ENCODE measurements at places on chromosomes 12 and 14.

DNA sequence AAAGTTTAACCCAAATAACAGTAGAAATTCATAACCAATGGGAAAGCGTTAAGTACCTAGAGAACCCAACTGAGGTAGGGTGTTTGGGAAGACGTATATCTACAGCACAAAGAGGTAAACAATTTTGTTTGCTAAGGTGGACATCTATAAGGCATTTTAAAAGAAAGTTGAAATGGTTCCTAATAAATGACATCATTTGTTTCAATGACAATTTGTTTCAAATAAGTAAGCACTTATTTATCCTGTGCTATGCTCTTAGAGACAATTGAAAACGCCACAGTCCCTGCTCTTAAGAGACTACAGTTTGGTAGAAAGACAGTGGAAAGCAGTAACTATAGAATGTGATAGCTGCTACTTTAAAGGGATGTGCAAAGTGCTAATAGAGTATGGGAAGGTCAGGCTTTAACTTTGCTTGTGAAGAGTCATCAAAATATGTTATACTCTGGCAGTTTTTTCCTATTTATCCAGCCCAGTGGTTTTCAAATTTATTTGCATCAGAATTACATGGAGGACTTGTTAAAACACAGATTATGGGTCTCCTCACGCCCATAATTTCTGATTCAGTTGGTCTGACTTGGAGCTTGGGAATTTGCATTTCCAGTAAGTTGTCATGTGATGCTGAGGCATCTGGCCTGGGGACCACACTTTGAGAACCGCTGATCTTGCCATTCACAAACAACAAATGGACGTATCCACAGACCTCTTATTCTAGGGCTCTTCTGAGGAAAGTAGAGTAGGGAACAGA is 19.6 kb upstream of the SMCO2 start:
- 0 out of 2 replicates have a peak, but pooled peaks cover 3% of the 10 kb centered on the region for H3K4me1 ChIP-seq
- no peaks in the 10 kb centered on the region for H3K36me3 ChIP-seq
- H3K4me3 ChIP-seq = no peak overlapping the region
- DNase-seq = no peak
- no peaks in the 10 kb centered on the region for H3K27me3 ChIP-seq

GRCh38 chr12:8887285-8887715 is 27.0 kb upstream of the PHC1 start:
- 0 out of 2 replicates have a peak, but pooled peaks cover 3% of the 10 kb centered on the region for H3K4me1 ChIP-seq
- no peaks in the 10 kb centered on the region for H3K27me3 ChIP-seq
- no peak overlapping the region for H3K27ac ChIP-seq
- no peaks in the 10 kb centered on the region for H3K36me3 ChIP-seq
- DNase-seq = no peak

DNA sequence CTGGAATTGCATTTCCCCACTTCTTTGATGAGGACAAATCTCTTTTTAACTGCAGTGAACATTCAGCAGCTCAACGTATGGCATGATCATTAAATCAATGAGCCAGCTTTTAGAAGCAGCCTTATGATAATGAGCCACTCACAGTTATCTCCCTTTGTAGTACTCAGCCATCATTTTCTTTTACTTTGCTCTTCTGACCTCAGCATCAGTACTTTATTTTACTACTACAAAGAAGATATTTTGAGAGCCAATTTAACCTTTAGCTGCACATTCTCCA is 250.0 kb upstream of the CLEC14A start:
- H3K4me3 ChIP-seq = no peak overlapping the region
- no peak overlapping the region for H3K27ac ChIP-seq
- no peak for DNase-seq
- H3K4me1 ChIP-seq = no peaks in the 10 kb centered on the region

DNA sequence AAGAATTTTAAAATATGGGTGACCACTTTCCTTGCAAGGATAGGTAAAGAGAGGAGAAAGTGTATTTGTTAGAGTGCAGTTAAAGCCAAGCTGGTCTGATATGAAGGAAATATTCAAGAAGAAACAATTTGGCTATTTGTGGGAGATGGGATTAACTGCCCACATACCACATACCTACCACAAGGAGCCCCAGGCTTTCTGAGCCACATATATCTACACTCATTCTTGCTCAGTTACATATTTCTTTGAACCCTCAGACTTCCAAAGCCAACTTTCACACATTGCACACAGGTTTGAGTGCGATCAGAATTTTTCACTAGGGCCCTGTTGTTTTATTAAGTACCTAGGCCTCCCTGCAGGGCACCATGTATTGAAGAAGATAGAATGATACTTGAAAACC is 330.2 kb downstream of the ZFP36L1 start:
- H3K27ac ChIP-seq = no peak overlapping the region
- H3K4me1 ChIP-seq = peaks cover 48% of the 10 kb centered on the region
- no peak for DNase-seq
- no peaks in the 10 kb centered on the region for H3K36me3 ChIP-seq
- no peak overlapping the region for H3K4me3 ChIP-seq

DNA sequence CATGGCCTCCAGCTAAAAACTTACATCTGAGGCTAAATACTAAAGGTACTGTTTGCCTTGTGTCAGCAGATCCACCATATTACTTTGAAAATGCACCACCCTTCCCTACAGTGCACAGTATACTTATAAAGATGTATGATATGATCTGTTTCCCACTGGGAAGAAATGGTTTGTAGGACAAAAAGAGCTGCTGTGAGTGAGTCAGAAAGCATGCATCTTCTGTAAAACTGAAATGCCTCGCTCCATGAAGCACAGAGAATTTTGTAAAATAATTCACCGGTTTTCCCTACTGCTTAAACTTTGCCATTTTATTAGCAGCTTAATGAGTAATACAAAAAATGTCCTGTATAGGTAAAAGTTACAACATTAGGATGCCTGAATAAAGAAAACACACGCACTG is 68.8 kb downstream of the MDGA2 start:
- H3K4me1 ChIP-seq = no peaks in the 10 kb centered on the region
- no peaks in the 10 kb centered on the region for H3K36me3 ChIP-seq
- H3K27ac ChIP-seq = no peak overlapping the region

GRCh38 chr12:60981473-60981872 is 1278.7 kb upstream of the USP15 start:
- H3K27me3 ChIP-seq = no peaks in the 10 kb centered on the region
- no peaks in the 10 kb centered on the region for H3K36me3 ChIP-seq
- no peaks in the 10 kb centered on the region for H3K4me1 ChIP-seq
- H3K27ac ChIP-seq = no peak overlapping the region
- H3K4me3 ChIP-seq = no peak overlapping the region

DNA sequence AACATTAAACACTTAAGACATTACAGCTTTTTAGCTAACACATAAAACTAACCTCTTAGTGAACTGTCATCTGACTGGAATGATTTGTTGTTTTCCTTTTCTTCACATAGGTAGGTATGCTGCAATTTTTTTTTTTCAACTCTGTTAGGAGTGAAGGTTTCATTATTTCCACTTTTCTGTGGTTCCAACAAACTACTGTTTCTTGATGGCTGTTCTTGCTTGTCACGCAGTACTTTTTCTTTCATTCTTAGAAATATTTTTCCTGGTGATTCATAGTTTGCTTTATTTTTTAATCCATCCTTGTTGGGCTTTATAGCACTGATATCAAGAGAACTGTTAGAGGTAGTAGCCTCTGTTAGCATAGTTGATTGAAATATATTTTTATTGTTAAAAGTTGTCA is 6.3 kb downstream of the MIS18BP1 start:
- no peak overlapping the region for H3K27ac ChIP-seq
- H3K36me3 ChIP-seq = no peaks in the 10 kb centered on the region
- no peak overlapping the region for H3K4me3 ChIP-seq
- no peak for DNase-seq
- no peaks in the 10 kb centered on the region for H3K27me3 ChIP-seq

GRCh38 chr12:26369588-26369987 is 174.2 kb downstream of the SSPN start:
- H3K4me3 ChIP-seq = no peak overlapping the region
- H3K27ac ChIP-seq = no peak overlapping the region
- no peaks in the 10 kb centered on the region for H3K4me1 ChIP-seq
- no peaks in the 10 kb centered on the region for H3K27me3 ChIP-seq

GRCh38 chr12:82527165-82527780 is 159.4 kb upstream of the TMTC2 start:
- H3K36me3 ChIP-seq = no peaks in the 10 kb centered on the region
- H3K27me3 ChIP-seq = no peaks in the 10 kb centered on the region
- DNase-seq = peak; percentile 58
- no peak overlapping the region for H3K27ac ChIP-seq

DNA sequence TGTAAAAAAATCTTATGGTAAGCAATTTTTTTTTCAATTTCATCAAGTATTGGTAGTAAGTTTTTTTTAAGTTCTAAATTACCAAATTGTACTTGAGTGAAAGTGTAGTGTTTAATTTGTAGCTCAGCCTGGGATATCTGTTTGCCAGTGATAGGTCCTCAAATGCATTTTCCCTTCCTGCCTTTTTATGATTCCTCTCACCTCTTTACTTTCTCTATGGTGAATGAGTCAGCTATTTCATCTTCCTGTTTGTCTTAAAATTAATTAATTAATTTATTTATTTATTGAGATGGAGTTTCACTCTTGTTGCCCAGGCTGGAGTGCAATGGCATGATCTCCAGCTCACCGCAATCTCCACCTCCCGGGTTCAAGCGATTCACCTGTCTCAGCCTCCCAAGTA is 10.6 kb downstream of the SRP54 start:
- no peaks in the 10 kb centered on the region for H3K4me1 ChIP-seq
- no peak overlapping the region for H3K27ac ChIP-seq
- no peak overlapping the region for H3K4me3 ChIP-seq
- H3K27me3 ChIP-seq = no peaks in the 10 kb centered on the region
- H3K36me3 ChIP-seq = no peaks in the 10 kb centered on the region

- peaks cover 5% of the 10 kb centered on the region for H3K4me1 ChIP-seq
- no peak overlapping the region for H3K27ac ChIP-seq
- no peaks in the 10 kb centered on the region for H3K27me3 ChIP-seq
- H3K36me3 ChIP-seq = peaks cover 6% of the 10 kb centered on the region
Measured at GRCh38 chr14:73717266-73717665, 3.1 kb upstream of the PNMA1 start.

- H3K4me1 ChIP-seq = no peaks in the 10 kb centered on the region
- H3K27me3 ChIP-seq = no peaks in the 10 kb centered on the region
- no peaks in the 10 kb centered on the region for H3K36me3 ChIP-seq
- DNase-seq = no peak
Measured at GRCh38 chr12:117202556-117202955, 12.3 kb upstream of the FBXO21 start.

DNA sequence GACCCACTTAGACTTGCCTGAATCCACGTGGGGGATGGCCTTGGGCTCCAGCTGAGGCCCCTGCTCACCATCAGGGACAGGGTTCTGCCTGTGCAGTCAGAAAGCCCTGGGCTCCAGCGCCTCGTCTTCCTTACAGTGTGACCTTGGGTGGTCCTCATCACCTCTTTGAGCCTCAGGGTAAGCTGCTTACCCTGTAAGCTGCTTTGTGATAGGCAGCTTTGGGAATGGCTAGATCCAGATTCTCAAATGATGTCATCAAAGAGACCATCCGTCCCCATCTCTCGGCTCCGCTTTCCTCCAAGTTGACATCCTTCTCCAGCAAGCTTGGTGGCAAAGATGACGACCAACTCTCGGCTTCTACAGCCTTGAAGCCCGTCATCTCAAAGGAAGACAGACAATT is 127.0 kb downstream of the ADCK1 start:
- no peak for DNase-seq
- H3K36me3 ChIP-seq = no peaks in the 10 kb centered on the region
- no peak overlapping the region for H3K4me3 ChIP-seq
- H3K27me3 ChIP-seq = no peaks in the 10 kb centered on the region
- no peak overlapping the region for H3K27ac ChIP-seq

DNA sequence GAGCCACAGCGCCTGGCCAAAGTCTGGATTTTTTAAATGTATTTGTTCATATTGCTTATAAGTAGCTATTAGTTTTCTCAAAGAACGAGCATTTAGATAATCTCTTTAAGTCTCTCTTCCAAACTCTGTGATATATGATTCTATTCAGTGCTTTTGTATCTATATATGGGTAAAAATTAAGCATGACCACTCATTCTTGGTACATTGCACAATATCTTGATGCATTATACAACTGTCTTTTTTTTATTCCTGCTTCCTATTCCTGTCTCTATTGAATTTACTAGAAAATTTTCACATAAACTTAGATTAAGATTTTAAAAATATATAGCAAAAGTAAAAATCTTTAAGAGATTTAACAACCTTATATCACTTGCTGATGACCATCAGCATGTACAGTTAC is 29.1 kb downstream of the SOCS2 start:
- no peaks in the 10 kb centered on the region for H3K36me3 ChIP-seq
- DNase-seq = no peak
- no peaks in the 10 kb centered on the region for H3K27me3 ChIP-seq
- no peaks in the 10 kb centered on the region for H3K4me1 ChIP-seq
